ENCODE measurements at places on chromosomes 5 and 9. TPM values are rescaled to one million over a fixed set of nuclear protein-coding genes. Genes with fewer than 3 reads are reported as not detected.

PCDHGB5 gene
- total RNA-seq = 5.9 TPM

KCNN2 gene
- total RNA-seq = not detected

DMGDH gene
- total RNA-seq = not detected

SPATA31E1 gene
- total RNA-seq = not detected

ATOX1 gene
- 222 TPM for total RNA-seq

MOB3B gene
- total RNA-seq = 14.0 TPM

TRMT10B gene
- total RNA-seq = 2.0 TPM

RNF183 gene
- total RNA-seq = not detected

LVRN gene
- not detected for total RNA-seq

ANKRD33B gene
- total RNA-seq = 0.42 TPM

KLHL9 gene
- 13.8 TPM for total RNA-seq

GRXCR2 gene
- not detected for total RNA-seq

IL9 gene
- total RNA-seq = not detected

ISL1 gene
- not detected for total RNA-seq

OR5C1 gene
- not detected for total RNA-seq

GARNL3 gene
- 1.3 TPM for total RNA-seq

DOCK2 gene
- 1.3 TPM for total RNA-seq

RABGAP1 gene
- 8.7 TPM for total RNA-seq

PLEKHG4B gene
- total RNA-seq = under 0.01 TPM

WDR31 gene
- 0.27 TPM for total RNA-seq

PCDHA10 gene
- total RNA-seq = not detected

NEURL1B gene
- total RNA-seq = 0.86 TPM

SLC6A19 gene
- total RNA-seq = not detected

EGR1 gene
- total RNA-seq = 65.0 TPM

IFNA21 gene
- total RNA-seq = not detected

IQGAP2 gene
- total RNA-seq = not detected

FBP1 gene
- not detected for total RNA-seq

DCAF12 gene
- 25.8 TPM for total RNA-seq

CARD9 gene
- total RNA-seq = 0.19 TPM

FPGS gene
- total RNA-seq = 76.5 TPM

NIPAL4 gene
- total RNA-seq = 30.4 TPM

SH3RF2 gene
- total RNA-seq = 25.8 TPM

DTWD2 gene
- total RNA-seq = 6.0 TPM

GARIN3 gene
- total RNA-seq = not detected

SV2C gene
- 0.08 TPM for total RNA-seq

BASP1 gene
- total RNA-seq = 154 TPM

PCDHB5 gene
- total RNA-seq = not detected

TAF1L gene
- total RNA-seq = not detected

PCDHGB3 gene
- 0.31 TPM for total RNA-seq

TRIM36 gene
- 1.7 TPM for total RNA-seq

CMYA5 gene
- total RNA-seq = not detected

INSL4 gene
- total RNA-seq = not detected

RAB3C gene
- not detected for total RNA-seq

LCN15 gene
- not detected for total RNA-seq

ADAMTS12 gene
- total RNA-seq = 0.16 TPM

LCP2 gene
- total RNA-seq = not detected

PCAT7 gene
- total RNA-seq = not detected

F12 gene
- total RNA-seq = 7.5 TPM

RELL2 gene
- 5.6 TPM for total RNA-seq

ZNF474 gene
- not detected for total RNA-seq

MRPS30 gene
- 63.9 TPM for total RNA-seq

ZMAT2 gene
- 29.0 TPM for total RNA-seq

CXXC5 gene
- total RNA-seq = 4.9 TPM

PCDHB6 gene
- not detected for total RNA-seq

PRDM12 gene
- total RNA-seq = not detected

MRPS2 gene
- total RNA-seq = 56.1 TPM

CNTNAP3B gene
- total RNA-seq = 1.4 TPM

LMAN2 gene
- total RNA-seq = 258 TPM

PALM2AKAP2 gene
- 3.3 TPM for total RNA-seq
